Activated naive CD8-positive, alpha-beta T cell treated with anti-CD3 and anti-CD28 coated beads for 36 hours (primary cell): ENCODE measurements at places on chromosomes 2 and 18. TPM values are rescaled to one million over a fixed set of nuclear protein-coding genes. Genes with fewer than 3 reads are reported as not detected.

The SLC38A11 gene
- not detected for total RNA-seq

- no peak overlapping the region for H3K27ac ChIP-seq
- H3K36me3 ChIP-seq = no peaks in the 10 kb centered on the region
- no peaks in the 10 kb centered on the region for H3K4me1 ChIP-seq
- DNase-seq = no peak
Measured at GRCh38 chr18:7307030-7307429, 76.1 kb downstream of the LRRC30 start.

GRCh38 chr2:27581417-27582128 is 1.3 kb upstream of the ZNF512 start:
- H3K27ac ChIP-seq = peak overlapping the region; percentile 62
- no peak for DNase-seq
- no peak overlapping the region for H3K4me3 ChIP-seq
- peaks cover 21% of the 10 kb centered on the region for H3K4me1 ChIP-seq
- peaks cover 35% of the 10 kb centered on the region for H3K36me3 ChIP-seq
- H3K27me3 ChIP-seq = no peaks in the 10 kb centered on the region

The GRP gene
- total RNA-seq = not detected

DNA sequence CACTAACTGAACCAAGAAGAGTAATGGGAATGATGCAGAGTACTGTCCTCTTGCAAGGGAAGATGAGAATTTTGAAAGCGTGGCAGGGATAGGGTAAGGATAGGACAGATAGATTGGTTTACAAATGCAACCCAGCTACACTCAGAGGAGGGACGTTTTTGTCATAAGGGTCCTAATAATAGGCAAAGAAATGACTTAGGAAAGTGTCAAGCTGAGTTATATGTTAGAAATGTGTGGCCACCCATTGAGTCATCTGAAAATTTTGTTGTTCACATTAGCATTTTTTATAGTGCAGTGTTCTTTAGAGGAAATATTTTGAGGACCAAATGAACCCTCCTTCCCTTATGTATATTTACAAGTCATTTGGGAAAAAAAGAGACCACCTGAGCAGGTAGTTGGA is 137.5 kb downstream of the PHLPP1 start:
- no peak overlapping the region for H3K4me3 ChIP-seq
- no peaks in the 10 kb centered on the region for H3K36me3 ChIP-seq
- peaks cover 1% of the 10 kb centered on the region for H3K4me1 ChIP-seq

GRCh38 chr2:71674158-71674851 is 220.9 kb downstream of the DYSF start:
- no peak overlapping the region for H3K27ac ChIP-seq
- H3K4me1 ChIP-seq = no peaks in the 10 kb centered on the region
- peaks cover 6% of the 10 kb centered on the region for H3K27me3 ChIP-seq
- no peaks in the 10 kb centered on the region for H3K36me3 ChIP-seq
- H3K4me3 ChIP-seq = no peak overlapping the region
